Stimulated activated CD8-positive, alpha-beta memory T cell treated with anti-CD3 and anti-CD28 coated beads, Interleukin-4, amount 100 ng/mL, for 4 hours (primary cell): ENCODE measurements at places on chromosomes 3 and 15.

DNA sequence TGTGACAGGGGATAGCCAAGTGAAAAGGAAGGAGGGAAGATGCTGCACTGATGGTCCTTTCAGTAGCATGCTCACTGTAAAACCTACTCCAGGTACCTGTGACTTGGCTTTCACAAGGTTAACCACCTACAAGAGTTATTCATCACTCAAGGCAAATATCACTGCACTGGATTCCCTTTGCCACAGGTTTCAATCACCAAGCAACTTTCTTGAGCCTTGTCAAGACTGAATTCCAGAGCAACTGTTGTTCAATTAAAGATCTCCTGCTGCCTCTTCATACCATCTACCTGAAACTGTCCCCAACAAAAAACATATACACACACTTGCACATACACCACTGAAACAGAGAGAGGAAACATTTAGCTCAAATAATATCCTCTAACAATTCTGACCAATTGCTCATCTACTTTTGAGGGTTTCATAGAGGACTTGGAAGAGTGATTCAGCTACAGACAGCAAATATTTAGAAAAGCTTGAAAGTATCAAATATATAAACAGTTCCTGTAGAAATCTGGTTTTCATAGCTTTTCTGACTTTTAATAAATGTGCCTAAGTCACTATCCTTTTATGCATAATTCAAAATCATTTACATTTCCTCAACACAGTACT, 6.5 kb downstream of the IGF2BP2 start:
- DNase-seq: no peak

DNA sequence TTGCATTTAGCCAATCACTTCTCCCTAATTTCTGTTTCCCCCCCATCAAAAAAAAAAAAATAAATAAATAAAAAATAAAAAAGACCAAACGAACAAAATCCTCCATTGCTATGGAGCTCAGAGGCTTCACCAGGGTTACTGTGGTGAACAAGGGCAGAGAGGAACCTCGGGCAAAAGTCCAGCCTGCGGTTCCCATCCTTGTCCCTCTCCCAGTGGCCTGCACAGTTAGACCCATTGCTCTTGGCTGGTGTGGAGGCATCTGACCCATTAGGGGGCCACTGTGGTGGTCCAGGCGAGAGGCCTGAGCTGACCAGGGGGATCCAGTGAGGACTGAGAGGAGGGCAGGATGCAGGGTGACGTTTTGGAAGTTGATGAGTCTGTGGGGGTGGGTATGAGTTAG, 18.8 kb downstream of the CORO2B start:
- DNase-seq: no peak

DNA sequence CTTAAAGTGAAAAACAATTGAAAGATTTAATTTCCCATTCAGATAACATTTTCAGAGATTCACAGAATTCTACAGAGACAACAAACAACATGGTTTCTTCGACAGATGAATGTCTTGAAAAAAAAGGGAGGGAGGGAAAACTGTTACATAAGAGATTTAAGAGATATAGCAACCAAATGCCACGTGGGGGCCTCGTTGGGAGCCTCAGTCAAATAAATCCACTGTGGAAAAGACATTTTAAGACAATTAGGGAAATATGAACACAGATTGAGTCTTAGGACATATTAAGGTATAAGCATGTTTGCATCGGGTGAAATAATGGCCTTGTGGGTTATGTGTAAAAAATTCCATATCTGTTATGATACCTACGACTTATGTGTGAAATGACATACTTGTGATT, 5.0 kb upstream of the PRRT3 start:
- DNase-seq: no peak

DNA sequence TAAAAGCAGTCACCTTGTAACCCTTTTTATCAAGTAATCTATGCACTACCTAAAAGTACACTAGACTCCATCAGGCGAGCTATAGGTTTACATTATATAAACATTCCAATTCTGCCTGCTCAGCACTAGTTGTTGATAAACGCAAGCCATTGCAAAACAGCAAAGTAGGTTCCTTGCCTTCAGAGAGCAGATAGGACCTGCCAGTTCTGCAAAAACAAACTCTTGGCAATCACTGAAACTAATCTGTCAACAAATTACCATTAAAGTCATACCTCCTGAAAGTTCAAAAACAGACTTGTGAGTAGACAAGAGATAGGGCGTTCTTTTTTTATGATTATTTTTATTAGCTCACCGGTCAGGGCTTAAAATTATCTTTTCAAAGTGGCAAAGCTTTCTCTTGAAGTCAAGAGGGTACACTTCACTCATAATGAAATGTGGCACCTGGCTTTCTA, 392.5 kb downstream of the FOXP1 start:
- no peak for DNase-seq

GRCh38 chr3:130851277-130851676, 42.6 kb upstream of the ATP2C1 start:
- DNase-seq: no peak

- no peak for DNase-seq
These were observed 7.3 kb upstream of the RHOV start for GRCh38 chr15:40881351-40881750.

- DNase-seq: no peak
These were observed 121.1 kb downstream of the OXSM start for GRCh38 chr3:25910997-25911396.

DNA sequence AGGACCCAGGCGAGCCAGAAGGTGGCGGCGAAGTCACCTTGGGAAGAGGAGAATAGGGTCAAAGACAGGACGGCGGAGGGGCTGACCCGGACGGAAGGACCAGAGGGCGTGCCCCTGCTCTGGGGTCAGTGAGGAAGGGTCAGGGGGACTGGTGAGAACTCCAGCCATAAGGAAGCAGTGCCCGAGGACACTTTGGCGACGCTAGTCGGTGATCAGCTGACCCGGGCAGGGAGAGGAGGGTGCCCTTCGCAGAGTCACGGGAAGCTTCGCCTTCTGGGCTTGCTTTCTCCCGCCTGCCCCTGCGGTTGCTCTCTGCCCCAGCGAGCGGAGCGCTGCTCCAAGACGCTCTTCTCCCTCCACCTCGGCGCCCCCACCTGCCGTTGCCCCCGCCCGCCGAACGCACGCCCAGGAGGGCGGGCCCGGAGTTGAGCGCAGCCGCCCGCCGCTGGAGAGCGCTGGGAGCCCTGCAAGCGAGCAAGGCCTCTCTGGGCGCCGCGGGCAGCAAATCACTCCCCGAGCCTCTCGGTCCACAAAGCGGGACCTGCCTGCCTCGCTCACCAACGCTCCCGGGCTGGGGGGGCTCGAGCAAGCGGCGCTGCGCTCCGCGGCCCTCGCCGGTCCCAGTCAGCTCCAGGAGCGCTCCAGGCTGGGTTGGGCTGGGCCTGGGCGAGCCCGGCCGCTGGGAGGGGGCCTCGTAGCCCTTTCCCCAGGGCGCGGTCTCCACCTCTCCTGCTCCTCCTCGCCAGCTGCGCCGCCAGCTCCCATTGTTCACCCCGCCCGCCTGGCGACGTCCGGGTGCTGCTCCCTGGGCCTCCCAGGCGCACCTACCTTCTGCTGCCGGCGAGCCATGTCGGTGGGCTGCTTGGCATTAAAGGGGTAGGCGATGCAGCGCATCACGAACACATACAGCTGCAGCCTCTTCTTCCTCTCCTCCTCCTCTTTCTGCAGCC, 1.2 kb downstream of the CADPS start:
- no peak for DNase-seq

DNA sequence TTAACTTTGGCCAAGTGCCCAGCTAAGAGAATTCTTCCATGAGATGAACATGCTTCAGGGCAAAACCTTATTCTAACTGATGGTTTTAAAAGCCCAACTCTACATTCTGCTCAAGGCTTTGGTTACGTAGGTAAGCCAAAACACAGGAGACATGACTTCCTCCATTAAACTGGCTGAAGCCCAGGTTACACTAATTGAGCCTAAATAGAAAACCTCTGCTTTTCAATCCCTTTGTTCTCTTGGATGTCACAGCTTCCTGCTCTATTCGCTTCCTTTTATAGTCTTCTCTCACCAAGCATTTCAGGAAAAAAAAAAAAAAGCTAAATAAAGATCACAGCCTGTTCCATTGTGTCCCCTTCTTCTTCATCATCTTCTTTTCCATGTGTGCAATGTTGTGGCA, 420.4 kb downstream of the TIGIT start:
- DNase-seq: no peak

DNA sequence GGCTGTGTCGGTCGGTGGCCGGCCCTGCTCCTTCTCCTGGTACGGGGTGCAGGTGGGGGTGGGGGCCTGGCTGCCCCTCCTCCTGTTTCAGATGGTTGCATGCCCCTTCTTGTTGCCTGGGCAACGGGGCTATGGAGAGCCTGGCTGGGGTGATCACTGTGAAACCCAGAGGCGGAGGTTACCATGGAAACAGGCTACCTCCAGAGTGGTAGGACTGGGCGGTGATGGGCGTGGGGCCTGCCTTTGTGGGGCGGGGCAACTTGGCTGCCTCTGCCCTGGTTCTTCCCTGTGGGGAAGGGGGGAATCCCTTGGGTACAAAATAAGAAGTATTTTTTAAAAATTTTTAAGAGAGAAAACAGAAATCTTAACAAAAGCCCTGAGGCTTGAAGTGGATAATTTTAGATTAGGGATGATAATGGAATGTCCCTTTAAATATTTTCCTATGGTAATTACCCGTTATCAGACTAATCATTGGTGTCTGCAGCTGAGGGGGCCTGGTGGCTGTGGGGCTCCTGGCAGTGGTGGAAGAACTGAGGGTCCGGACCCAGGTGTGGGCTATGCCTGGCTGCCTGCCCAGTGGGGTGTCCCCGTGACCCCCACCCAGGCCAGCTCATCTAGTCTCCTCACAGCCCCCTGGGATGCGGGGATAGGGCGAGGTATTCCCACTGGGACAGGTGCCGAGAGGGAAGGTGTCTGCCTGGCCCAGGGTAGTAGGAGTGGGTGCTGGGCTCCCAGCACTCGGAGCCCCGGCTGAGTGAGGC, 32.5 kb downstream of the PLXNA1 start:
- DNase-seq: no peak

DNA sequence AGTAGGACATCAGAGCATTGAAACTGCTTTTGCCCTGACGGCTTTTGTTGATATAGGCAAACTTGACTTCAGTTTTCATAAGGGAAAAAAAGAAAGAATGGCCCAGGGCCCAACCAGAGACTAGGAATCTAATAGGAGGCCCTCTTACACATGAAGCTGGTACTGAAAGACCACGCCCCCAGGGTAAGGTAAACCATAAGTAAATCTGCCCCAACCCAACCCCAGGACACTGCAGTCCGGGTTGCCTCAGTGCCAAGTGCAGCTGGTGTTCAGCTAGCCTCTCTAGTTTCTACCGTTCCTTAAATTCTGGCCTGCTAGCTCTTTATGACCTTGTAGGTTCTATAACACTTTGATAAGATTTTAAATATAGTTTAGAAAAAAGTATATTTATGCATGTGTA, 136.7 kb downstream of the AQP9 start:
- DNase-seq: no peak

DNA sequence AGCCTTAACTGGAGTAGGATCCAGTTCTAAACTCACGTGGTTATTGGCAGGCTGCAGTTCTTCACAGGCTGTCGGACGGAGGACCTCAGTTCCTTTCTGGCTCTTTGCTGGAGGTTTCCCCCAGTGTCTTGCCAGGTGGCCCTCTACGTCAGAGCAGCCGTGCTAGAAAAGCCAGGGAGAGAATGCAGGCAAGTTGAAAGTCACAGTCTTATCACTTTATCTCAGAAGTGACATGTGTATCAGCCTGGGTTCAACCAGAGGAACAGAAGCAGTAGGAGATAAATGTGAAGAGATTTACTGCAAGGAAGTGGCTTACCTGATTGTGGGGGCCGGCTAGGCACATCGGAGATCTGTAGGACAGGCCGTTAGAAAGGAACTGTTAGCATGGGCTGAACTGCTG, 125.3 kb upstream of the BNIP2 start:
- DNase-seq: no peak

GRCh38 chr3:179074656-179075055, 3.0 kb upstream of the ZMAT3 start:
- DNase-seq: no peak

- DNase-seq: no peak
These were observed 14.5 kb downstream of the RBP1 start for GRCh38 chr3:139524841-139525636.

DNA sequence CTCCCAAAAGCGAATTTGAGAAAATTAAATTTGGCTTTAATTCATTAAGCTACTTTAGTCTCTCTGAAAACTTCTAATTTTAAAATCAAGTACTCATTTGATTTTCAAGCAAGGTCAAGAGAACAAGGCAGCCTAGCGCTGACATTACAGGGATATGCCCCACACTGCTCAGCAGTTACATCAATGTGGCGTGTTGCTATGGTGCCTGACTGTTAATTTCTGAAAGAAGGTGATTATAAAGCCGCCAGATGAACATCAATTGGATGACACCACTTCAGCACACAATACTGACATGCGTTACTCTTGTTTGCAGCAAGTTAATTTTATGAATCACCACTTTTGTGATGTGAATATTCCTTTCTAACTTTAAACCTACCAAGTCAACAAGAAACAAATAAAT, 284.4 kb downstream of the FOXP1 start:
- DNase-seq: no peak

GRCh38 chr3:30683769-30684168, 77.4 kb downstream of the TGFBR2 start:
- no peak for DNase-seq

GRCh38 chr3:149512073-149512782, 37.7 kb downstream of the TM4SF4 start:
- no peak for DNase-seq

DNA sequence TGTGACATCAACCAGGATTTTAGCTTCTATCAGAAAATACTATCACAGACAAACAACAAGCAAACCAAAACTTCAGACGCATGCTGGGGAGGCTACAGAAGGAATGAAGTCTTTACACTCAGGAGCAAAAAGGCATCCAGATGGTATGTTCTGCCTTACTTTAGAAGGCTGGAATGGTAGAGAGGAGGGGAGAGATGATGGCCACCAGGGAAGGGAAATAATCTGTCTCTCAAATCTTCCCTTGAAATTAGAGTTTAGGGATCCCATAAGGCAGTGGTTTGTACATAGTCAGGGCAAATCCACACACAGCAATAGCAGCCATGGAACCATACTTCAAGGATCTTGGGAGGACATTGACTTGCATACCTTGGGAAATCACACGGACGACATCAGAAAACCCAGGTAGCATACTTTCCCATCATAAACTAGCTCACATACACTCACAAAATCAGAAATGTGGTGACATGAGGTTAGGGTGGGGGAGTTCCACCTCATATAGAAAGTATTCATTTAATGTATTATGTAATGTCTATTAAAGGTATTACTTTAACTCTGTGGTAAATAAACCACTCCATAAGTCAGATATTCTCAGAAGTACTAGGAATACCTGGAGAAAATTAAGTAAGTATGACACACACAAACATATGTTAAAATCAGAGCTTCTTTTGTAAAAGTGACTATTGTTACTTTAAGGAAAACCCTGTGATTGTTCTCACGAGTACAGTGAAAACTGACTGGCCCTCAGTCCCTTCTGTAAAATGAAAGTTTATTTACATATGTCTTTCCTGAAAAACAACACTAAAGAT, 9.4 kb downstream of the BTLA start:
- DNase-seq: no peak

DNA sequence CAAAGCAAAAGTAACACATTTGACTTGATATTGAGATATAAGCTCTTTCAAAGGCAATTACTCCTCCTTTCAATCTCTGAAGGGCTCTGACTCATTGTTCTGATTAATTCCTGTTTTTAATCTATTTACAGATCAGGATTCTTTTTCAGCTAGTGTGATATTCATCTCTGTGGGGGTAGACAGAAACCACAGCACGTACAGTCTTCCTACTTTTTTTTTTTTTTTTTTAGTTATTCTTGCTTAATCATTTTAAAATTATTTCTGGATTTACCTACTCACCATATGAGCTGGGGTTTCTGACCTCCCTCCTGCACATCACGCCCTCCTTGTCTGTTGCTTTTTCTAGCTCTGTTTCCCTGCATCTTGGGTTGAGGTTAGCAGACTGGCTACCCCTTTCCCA, 1.4 kb downstream of the CNTN3 start:
- no peak for DNase-seq

- DNase-seq: no peak
These were observed 101.8 kb downstream of the STT3B start for GRCh38 chr3:31634476-31634875.
